ENCODE measurements at places on chromosomes 4 and X.

DNA sequence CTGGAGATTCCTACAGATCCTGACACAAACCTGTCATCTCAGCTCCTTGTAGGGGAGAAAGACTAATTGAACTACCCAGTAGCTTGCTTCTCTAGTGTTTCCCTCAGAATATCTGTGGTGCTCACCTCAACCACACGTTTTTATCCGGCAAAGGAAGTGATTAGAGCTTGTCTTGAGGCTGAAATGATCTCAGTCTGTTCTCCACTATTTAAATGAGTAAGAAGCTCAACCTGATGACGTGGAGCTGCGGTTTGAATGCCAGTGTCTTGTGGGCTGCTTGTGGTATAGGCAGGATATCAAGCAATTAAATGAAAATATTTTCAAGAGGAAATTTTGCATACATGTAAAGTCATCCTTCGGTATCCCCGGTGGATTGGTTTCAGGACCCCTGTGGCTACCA is 270.2 kb downstream of the TLL1 start:
- DNase-seq = no peak

- no peak for DNase-seq
These were observed 1044.2 kb downstream of the GLUD2 start for GRCh38 chrX:122091571-122091970.

GRCh38 chrX:152869972-152870371 is 27.9 kb upstream of the ZNF185 start:
- DNase-seq = no peak

GRCh38 chr4:119725688-119726330 is 97.2 kb upstream of the PDE5A start:
- no peak for DNase-seq

- DNase-seq = peak; percentile 17
These were observed at the start of gene KCNIP4 for GRCh38 chr4:21948347-21949072. Gene KCNIP4, minus strand, starts transcription at chr4:21948772.

DNA sequence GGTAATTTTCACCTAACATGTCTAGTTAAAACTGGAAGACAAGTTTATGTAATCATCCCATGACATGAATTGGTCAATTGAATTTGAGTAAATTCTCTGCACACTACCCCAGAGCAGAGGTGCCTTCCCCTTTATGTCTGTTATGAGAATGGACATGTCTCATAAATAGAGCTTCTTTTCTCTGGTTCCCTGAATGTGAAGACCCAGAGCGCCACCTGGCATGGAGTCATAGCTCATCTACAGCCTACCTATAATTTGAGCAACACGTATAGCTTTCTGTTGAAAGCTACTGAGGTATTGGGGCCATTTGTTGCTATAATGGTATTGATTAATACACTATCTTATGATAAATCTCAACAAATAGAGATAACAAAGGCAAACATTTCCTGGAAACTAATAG is 626.5 kb upstream of the GALNTL6 start:
- no peak for DNase-seq

DNA sequence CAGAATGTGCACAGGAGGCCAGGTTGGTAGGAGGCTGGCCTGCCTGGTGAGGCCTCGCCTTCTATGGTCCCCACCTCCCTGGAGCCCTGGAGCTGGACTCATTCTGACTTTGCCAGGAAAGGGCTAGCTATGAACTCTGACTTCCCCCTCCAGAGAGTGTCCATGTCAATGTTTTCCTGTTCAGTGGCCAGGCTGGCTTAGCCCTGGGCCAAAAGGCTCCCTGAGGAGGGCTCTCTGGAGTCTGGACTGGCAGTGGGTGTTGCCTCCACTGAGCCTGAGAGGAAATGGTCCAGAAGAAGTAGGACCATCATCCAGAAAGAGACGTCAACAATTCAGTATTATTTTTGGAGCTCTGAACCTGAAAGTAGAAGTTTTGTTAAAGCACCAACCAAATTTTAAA is 178.7 kb downstream of the CHIC2 start:
- no peak for DNase-seq

GRCh38 chr4:153143527-153144348 is 60.5 kb upstream of the TRIM2 start:
- no peak for DNase-seq

DNA sequence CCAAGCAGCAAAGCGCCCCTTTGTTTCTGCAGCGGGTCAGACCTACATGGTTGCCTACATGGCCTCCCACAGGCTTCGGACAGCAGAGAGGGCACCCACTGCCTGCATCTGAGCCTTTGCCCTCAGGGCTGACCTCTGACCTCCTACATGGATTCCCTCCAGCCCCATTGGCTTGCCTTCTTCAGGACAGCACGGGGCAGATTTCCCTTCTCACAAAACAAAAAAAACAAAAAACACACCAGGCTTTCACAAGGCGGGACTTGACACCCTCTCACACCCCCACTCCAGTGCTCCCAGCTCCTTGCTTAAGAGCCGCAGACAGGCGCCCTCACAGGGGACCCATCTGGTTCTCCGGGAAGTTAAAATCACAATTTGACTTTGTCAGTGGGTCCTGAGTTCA is 32.9 kb downstream of the ZFYVE28 start:
- DNase-seq = no peak

- DNase-seq = no peak
These were observed 1.1 kb downstream of the CTBP1 start for GRCh38 chr4:1247864-1248244.

GRCh38 chr4:172390331-172390730 is 577.1 kb downstream of the GALNTL6 start:
- DNase-seq = no peak

DNA sequence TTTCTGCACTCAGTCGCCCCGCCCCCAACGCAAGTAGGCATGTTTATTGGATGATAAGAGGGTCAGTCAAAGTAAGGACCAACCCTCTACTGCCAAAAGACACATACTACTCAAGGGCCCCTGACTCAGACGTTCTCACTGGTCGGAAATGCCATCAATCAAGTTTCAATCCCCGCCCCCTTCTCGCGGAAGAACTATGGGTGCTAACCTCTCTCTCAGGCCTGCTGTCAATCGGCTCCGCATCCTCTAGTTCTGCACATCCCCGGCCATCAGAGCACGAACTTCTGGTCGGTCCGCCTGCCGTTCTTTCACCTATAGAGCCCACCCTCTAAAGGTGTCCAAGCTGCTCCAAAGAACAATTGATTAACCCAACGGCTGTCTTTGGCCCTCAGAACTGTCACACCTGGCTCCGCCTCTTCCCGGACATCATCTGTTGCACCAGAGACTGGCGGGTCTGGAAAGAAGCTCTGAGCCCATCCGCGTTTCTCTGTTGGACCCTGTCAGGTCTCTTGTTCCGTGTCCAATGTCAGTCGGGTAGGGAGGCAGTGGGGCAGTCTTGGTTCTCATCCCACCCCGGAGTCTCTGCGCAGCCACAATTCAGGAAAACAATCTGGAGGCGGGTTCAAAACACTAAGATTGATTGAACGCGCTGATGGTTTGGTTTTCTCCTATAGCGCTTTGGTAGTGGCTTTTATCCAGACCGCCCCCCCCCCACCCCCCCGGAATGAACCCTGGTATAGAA is 15.2 kb downstream of the NDUFB11 start:
- peak; percentile 94 for DNase-seq

- no peak for DNase-seq
These were observed 71.7 kb downstream of the DDX60L start for GRCh38 chr4:168408620-168409019.

GRCh38 chr4:128951316-128951715 is 141.8 kb downstream of the JADE1 start:
- DNase-seq = no peak

DNA sequence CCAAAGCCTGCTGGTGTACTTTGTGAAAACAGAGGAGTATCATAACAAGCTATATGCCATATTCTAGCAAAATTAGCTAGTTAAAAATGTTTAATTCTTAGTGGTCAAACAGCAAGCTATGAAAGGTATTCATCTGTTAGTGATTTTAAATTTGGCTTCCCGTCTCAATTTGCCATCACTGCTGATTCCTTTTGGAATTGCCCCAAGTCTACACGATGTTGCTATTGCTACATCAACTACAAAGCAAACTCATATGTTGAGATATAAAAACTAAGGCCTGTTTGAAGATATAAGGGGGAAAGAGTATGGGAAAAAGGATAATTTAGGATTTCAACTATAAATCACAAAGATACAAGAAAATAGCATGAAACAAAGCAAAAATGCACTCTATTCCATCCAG is 146.1 kb downstream of the COL25A1 start:
- DNase-seq = no peak

- DNase-seq = no peak
These were observed 79.4 kb downstream of the LUZP4 start for GRCh38 chrX:115368876-115369275.

DNA sequence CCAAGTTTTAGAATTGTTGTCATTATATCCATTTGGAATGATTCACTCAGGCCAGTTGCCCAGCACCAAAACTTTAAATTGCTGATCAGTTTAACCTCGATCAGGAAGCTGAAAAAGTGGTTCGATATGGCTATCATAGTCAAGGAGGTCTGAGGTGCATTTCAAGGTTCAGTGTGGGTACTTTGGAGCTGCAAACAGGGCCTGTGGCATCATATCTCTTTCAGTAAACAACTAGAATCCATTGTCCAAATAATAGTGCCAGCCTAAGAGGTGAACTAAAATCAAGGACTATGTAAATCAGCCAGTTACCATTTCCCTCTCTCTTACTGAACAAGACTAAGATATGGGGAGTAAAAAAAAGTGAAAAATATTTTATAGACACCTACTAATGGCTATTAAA is 14.2 kb downstream of the TMEM47 start:
- no peak for DNase-seq

DNA sequence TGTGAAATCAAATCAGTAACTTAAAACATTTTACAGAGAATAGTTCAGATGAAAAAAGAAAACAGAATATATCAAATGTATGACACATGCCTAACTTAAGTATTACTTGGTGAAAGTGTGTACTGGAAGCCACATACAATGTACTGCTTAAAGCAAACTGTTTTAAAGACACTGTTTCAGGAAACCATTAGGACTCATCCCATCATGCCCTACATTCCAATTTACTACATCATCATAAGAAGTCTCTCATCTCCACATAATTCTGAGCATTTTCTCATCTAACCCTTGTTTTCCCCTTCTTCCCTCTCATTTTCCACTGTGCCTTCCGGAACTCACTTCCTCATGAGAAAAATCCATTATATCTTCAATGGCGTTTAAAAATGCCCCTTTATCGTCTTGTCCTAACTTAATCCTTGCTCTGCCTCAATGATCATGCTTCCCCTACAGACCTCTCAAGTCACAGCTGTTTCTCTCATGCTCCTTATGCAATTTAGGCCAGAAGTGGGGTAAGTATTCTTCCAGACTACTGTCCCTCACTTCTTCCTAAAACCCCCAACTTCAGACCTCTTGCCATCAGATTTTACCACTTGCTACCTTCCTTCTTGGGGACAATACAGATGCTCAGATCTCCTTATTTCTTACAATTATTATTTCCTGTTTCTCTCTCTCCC is 26.8 kb upstream of the FGF5 start:
- no peak for DNase-seq

- DNase-seq = no peak
These were observed 63.5 kb upstream of the WDR1 start for GRCh38 chr4:10179957-10180602.

DNA sequence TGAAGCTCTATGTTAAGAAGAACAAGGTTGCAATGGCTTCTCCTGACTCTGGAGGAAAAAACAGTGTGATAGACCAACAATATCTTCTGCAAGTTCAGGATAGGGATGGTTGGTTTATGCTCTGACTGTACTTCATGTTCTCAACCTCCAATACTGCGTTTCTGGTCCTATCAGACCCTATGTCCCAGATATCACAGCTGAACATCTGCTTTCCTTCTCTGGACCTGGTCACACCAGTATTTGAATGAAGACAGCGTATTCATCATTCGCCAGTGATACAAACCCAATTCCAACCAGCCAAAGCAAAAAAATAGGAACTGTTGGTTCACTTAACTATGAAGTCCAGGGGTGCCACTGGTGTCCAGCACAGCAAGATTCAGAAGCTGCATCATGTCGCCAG is 124.5 kb upstream of the KLF3 start:
- DNase-seq = no peak

- DNase-seq = no peak
These were observed 158.5 kb downstream of the SHOX start for GRCh38 chrX:789096-789495.

DNA sequence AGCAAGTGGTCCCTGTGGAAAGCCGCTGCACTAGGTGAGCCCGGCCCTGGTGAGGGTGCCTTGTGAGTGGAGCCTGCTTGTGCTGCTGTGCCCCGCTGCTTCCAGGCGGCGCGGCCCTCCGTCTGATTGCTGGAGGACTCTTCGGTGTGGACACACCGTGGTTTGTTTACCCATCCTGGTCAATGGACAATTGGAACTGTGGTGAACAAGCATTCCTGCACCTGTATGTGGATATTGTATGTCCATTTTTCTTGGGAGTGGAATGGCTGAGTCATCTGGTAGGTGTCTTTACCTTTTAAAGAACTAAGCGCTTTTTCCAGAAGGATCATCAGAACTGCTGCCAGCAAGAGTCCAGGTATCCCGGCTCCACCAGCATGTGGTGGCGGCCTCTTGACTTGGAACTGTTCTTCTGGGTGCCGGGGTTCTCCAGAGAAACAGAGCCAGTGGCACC is 15.6 kb downstream of the MAEA start:
- DNase-seq = no peak

DNA sequence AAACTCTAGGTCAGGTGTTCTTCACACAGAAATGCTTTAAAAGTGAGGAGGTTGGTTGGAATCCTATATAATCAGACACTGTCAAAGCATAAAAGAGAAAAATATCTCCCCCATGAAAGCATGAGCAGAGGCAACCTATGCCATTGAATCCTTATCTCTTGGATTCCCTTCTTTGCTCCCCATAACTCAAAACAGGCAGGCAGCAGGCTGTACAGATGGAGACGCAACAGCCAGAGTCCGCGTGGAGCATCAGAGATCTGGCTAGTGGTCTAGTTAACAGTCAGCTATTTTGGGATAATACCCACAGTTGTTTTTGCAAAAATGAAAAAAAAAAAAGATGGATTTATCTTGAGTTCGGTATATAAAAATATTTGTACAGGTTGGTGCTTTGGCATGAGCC is 490.0 kb upstream of the TENM3 start:
- no peak for DNase-seq

DNA sequence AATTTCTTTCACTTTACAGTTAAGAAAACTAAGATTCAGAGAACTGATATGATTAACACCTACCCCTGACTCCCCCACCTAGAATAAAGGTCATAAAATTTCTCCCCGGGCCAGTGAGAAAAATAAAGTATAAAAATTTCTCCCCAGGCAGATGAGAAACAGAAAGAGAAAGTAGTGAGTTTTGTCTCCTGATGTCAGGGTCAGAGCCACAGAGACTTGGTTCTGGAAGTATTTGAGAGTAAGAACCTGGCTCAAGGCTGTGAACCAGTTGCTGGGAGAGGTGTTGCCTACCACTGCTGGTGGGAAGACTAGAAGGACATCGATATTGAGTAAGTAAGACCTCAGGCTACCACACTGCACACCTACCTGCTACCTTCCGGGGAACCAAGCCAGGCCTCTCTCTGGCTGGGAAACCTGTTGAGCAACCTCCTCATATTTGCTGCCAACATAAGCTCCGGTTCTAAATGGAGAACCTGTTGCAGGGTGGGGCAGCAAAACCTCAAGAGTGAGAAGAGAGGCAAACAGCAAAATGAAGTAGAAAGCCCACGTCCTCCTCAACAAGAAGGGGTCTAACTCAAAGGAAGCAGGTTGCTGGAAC is 104.2 kb upstream of the PUDP start:
- DNase-seq = no peak
